Activated effector memory CD4-positive, alpha-beta T cell treated with Interleukin-2 at 50 U/mL for 16 hours (primary cell): ENCODE measurements at places on chromosomes 4 and X.

DNA sequence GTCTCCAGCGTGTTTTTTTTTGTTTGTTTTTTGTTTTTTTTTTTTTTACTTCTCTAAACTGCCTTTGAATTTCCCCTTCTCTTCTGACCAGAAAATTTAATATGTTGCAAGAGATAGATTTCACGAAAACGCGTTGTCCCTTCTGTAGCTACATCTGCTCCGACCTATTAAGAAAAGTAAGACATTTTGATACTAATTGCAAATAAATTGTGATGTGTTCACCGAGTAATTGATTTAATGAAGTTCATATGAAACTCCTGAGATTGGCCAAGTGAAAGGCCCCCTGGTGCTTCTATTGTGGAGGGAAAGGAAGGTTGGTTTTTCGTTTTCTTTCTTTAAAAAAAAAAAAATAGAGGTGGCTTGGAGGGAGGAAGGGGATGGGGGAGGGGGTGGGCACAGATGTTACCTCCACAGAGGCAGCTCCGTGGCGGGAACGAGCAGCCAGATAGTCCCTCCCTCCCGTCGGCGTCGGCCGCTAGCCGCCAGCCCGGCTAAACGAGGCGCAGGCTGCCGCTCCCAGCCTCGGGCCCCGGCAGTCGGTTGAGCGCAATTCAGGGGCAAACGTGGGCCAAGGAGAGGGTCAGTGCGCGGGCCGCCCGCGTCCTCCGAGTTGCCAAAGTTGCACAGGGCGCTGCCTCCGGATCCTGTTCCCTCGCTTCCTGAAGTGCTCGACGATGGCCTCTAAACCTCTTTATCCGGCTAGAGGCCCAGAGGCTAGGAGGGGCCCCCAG, 139.1 kb upstream of the ZIC3 start:
- DNase-seq = no peak

GRCh38 chr4:108035691-108036090, 46.0 kb downstream of the HADH start:
- no peak for DNase-seq

- no peak for DNase-seq
Measured at GRCh38 chr4:178611062-178611461, 1168.8 kb upstream of the AGA start.

- DNase-seq = no peak
Measured at GRCh38 chr4:178745203-178745602, 1303.0 kb upstream of the AGA start.
